ENCODE measurements at places on chromosomes 3 and 15. TPM values are rescaled to one million over a fixed set of nuclear protein-coding genes. Genes with fewer than 3 reads are reported as not detected.

DNA sequence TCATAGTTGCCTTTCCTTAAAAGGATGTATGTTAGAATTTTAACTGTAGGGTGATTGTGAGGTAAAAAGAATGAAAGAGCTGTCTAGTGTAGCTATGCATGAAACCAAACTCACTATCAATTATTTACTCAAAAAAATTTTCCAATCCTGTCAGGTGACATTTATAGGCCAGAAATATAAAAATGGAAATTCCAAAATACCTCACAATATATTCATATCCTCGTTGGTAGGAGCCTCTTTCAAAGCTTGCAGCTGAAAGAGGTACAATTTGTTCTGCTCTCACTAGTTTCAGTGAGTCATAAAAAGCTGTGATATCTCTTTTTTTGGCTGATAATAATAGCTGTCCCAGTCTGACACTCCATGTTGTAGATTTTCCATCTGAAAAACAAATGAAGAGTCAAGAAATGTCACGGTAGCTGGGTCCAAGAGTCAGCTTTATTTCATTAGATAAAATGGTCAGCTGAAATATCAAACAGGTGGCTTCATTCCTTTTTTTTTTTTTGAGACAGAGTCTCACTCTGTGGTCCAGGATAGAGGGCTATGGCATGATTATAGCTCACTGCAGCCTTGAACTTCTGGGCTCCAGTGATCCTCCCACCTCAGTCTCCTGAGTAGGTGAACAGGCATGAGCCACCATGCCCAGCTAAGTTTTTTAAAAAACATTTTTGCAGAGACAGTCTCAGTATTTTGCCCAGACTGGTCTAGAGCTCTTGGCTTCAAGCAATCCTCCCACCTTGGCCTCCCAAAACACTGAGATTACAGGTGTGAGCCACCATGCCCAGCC, 50.8 kb upstream of the XRN1 start:
- H3K27ac ChIP-seq: no peak overlapping the region
- H3K4me1 ChIP-seq: peaks cover 4% of the 10 kb centered on the region
- DNase-seq: no peak
- no peaks in the 10 kb centered on the region for H3K27me3 ChIP-seq

DNA sequence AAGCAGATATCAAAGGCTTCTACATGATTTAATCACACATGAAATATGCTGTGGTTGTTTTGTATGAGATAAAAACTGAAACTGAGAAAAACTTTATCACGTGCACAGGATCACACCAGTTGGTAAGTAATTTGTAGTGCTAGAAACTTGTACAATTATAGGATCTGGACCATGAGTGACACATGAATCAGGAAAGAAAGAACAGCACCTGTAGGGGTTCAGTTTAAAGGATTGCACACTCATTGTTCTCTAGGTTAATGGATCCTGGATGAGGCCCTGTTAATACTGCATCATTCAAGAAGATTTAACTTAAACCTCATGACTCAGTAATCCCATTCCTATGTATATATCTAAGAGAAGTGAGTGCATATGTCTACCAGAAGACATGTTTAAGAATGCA, 87.9 kb downstream of the STT3B start:
- no peak overlapping the region for H3K4me3 ChIP-seq
- peaks cover 36% of the 10 kb centered on the region for H3K4me1 ChIP-seq
- H3K27ac ChIP-seq: no peak overlapping the region

DNA sequence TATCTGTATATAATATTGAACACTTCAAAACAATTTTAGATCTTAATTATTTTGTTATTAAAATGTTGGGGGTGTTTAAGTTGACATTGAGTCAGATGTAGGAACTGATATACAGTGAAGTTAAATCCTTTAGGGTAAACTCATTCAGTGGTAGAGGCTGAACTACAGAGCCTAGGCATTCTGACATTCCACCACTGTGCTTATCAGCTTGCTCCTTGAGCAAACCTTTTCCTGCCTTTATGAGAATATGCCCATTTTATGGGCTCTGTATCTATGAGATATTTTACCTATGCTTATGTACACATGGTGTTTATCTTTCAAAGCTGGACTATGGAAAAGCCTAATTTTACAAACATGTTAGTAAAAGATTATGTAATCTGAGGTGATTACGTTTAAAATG, 407.5 kb downstream of the ZBTB20 start:
- H3K4me3 ChIP-seq: no peak overlapping the region
- DNase-seq: no peak
- H3K36me3 ChIP-seq: peaks cover 3% of the 10 kb centered on the region
- no peaks in the 10 kb centered on the region for H3K27me3 ChIP-seq

- H3K36me3 ChIP-seq: no peaks in the 10 kb centered on the region
- no peaks in the 10 kb centered on the region for H3K27me3 ChIP-seq
- H3K27ac ChIP-seq: no peak overlapping the region
- no peaks in the 10 kb centered on the region for H3K4me1 ChIP-seq
- no peak overlapping the region for H3K4me3 ChIP-seq
These were observed 105.9 kb downstream of the B3GALNT1 start for GRCh38 chr3:160999274-160999673.

GRCh38 chr3:70608434-70608833, 296.0 kb upstream of the MDFIC2 start:
- H3K4me3 ChIP-seq: no peak overlapping the region
- no peaks in the 10 kb centered on the region for H3K4me1 ChIP-seq
- H3K36me3 ChIP-seq: no peaks in the 10 kb centered on the region
- no peak for DNase-seq

DNA sequence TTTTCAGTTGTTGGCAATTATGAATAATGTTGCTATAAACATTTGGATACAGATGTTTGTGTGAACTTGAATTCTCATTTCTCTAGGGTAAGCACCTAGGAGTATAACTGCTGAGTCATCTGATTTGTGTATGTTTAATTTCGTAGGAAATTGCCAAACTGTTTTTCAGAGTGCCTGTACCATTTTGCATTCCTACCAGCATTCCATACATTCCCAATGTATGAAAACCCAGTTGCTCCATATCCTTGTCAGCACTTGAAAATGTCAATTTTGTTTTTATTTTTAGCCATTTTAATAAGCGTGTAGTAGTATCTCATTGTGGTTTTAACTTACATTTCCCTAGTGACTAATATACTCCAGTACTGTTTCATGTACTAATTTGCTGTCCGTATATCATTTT, 98.5 kb upstream of the TSC22D2 start:
- H3K36me3 ChIP-seq: no peaks in the 10 kb centered on the region
- H3K27ac ChIP-seq: no peak overlapping the region
- no peaks in the 10 kb centered on the region for H3K4me1 ChIP-seq
- no peak for DNase-seq
- peaks cover 38% of the 10 kb centered on the region for H3K27me3 ChIP-seq

DNA sequence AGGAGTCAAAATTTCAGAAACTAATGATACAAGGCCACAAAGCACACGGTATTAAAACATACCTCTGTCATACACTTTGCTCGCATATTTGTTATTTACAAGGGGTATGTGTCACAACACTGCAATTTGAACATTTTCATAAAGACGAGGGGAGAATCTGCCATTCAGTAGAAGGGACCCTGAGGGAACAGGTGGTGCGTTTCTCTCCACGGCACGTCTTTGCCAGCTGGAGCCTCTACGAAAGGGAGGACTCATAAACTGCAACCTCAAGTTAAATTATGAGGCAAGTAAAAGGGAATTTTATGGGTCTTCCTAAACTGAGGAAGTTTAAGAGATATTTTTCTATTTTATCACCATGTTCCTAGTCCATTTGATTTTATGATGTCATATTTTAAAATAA, 19.1 kb downstream of the ATP10A start:
- H3K36me3 ChIP-seq: no peaks in the 10 kb centered on the region
- peaks cover 29% of the 10 kb centered on the region for H3K4me1 ChIP-seq
- peaks cover 28% of the 10 kb centered on the region for H3K27me3 ChIP-seq
- no peak for DNase-seq

DNA sequence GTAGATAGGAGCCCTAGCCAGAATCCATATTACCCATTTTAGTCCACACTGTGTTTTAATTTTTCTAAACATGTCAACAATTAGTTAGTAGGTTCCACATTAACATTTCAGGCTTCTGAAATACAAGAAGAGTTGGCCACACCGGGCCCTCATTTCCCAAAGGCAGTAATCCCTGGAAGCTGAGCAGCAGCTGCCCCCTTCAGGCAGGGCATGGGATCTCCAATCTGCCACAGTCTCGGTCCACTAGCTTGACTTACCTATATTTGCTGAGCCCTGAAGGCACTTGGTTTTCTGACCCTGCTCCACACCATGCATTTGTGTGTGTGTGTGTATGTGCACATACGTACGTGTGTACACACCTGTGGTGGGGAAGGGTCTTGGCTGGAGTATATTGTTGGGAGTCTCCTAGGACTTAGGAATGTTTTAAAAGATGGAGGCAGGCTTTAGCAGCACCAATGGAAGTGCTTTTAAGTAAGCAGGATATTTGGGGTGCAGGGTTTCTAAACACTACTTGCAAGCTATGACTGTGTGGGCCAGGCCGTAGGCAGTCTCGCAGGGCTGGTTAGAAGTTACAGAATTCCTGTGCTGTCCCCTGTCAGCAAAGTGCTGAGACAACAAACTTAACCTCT, 71.2 kb upstream of the SOX14 start:
- H3K36me3 ChIP-seq: no peaks in the 10 kb centered on the region
- DNase-seq: no peak
- H3K27ac ChIP-seq: no peak overlapping the region
- H3K4me1 ChIP-seq: no peaks in the 10 kb centered on the region

DNA sequence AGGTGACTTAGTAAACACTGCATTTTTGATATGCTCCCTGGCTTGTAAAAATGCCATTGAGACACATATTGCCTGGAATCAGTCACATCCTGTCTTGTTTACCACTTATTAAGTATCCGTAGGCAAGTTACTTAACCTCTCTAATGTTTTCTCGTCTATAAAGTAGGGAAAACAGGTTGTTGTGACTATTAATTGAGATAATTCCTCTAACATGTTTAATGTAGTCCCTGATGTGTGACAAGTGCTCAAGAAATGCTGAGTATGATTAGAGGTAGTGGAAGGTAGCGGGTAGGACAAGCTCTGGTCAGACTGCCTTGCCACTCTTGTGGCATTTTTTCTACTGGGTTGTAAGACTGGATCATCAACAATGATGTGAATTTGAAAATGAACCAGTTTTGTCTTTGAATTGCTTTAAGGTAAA, 54.1 kb downstream of the NFKBIZ start:
- H3K27ac ChIP-seq: no peak overlapping the region
- DNase-seq: no peak
- no peaks in the 10 kb centered on the region for H3K27me3 ChIP-seq
- H3K36me3 ChIP-seq: no peaks in the 10 kb centered on the region
- peaks cover 48% of the 10 kb centered on the region for H3K4me1 ChIP-seq
- H3K4me3 ChIP-seq: no peak overlapping the region

- H3K4me1 ChIP-seq: no peaks in the 10 kb centered on the region
- DNase-seq: no peak
- H3K27me3 ChIP-seq: peaks cover 3% of the 10 kb centered on the region
These were observed 32.6 kb upstream of the NOX5 start for GRCh38 chr15:68981941-68982340.

- no peaks in the 10 kb centered on the region for H3K36me3 ChIP-seq
- H3K27ac ChIP-seq: no peak overlapping the region
- peaks cover 9% of the 10 kb centered on the region for H3K4me1 ChIP-seq
- no peak overlapping the region for H3K4me3 ChIP-seq
These were observed 26.7 kb upstream of the TMEM158 start for GRCh38 chr3:45252826-45253225.

DNA sequence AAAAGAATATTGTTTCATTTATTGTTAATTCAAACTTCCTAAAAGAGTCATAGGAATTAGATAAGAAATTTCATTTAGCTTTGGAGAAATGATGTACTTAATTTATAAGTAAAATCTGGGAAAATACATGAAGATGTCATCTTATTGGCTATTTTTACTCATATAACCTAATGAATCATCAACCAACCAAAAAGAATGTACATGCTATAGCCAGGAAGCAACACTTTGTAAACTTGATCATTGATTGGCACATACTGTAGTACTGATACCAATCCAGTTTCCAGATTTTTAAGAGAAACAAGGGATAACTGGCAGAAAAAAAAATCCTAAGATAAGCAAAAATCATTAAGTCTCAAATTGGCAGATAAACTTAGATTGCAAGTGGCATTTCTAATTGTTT, 207.9 kb upstream of the CDIN1 start:
- H3K27me3 ChIP-seq: no peaks in the 10 kb centered on the region
- no peak overlapping the region for H3K27ac ChIP-seq
- no peaks in the 10 kb centered on the region for H3K4me1 ChIP-seq
- DNase-seq: no peak

GRCh38 chr3:157493627-157494550, 9.3 kb downstream of the VEPH1 start:
- H3K4me3 ChIP-seq: no peak overlapping the region
- H3K36me3 ChIP-seq: no peaks in the 10 kb centered on the region
- H3K4me1 ChIP-seq: no peaks in the 10 kb centered on the region

- H3K4me1 ChIP-seq: no peaks in the 10 kb centered on the region
- peaks cover 87% of the 10 kb centered on the region for H3K36me3 ChIP-seq
- no peak overlapping the region for H3K27ac ChIP-seq
- H3K4me3 ChIP-seq: no peak overlapping the region
- DNase-seq: no peak
- H3K27me3 ChIP-seq: no peaks in the 10 kb centered on the region
These were observed 49.1 kb downstream of the KLHL25 start for GRCh38 chr15:85745525-85746150.

GRCh38 chr3:186955898-186956696, 25.8 kb downstream of the ST6GAL1 start:
- DNase-seq: no peak
- peaks cover 47% of the 10 kb centered on the region for H3K36me3 ChIP-seq
- no peak overlapping the region for H3K4me3 ChIP-seq
- H3K4me1 ChIP-seq: peaks cover 94% of the 10 kb centered on the region
- peak overlapping the region; percentile 47 for H3K27ac ChIP-seq
- no peaks in the 10 kb centered on the region for H3K27me3 ChIP-seq

GRCh38 chr3:52493232-52494017, 1.7 kb upstream of the STAB1 start:
- H3K4me1 ChIP-seq: peaks cover 4% of the 10 kb centered on the region
- DNase-seq: no peak
- H3K27ac ChIP-seq: no peak overlapping the region
- H3K27me3 ChIP-seq: no peaks in the 10 kb centered on the region

DNA sequence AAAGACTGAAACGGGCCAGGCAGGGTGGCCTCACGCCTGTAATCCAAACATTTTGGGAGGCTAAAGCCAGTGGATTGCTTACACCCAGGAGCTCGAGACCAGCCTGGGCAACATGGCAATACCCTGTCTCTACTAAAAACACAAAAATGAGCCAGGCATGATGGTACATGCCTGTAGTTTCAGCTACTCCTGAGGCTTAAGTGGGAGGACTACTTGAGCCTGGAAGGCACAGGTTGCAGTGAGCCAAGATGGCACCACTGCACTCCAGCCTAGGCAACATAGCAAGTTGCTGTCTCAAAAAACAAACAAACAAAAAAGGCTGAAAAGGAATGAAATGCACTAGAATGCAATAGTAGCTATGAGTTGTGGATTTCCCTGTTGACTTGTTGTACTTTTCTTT, 94.7 kb downstream of the STAG1 start:
- DNase-seq: no peak
- H3K36me3 ChIP-seq: peaks cover 13% of the 10 kb centered on the region
- H3K4me1 ChIP-seq: peaks cover 25% of the 10 kb centered on the region
- no peak overlapping the region for H3K27ac ChIP-seq

Gene XRN1
- 55.0 TPM for total RNA-seq

Gene CRABP1
- not detected for total RNA-seq

Gene COLQ
- total RNA-seq: 1.2 TPM

Gene ITIH1
- total RNA-seq: 0.80 TPM

Gene UBAP1L
- total RNA-seq: 9.6 TPM

Gene FAM81A
- 6.2 TPM for total RNA-seq

Gene UTS2B
- total RNA-seq: 2.1 TPM

Gene HESX1
- 0.24 TPM for total RNA-seq

Gene TNK2
- total RNA-seq: 108 TPM

Gene GOLGA8S
- total RNA-seq: 0.09 TPM

Gene MYO5C
- 2.4 TPM for total RNA-seq
